ENCODE measurements at places on chromosomes 12 and 14.

GRCh38 chr12:21662122-21662792 is 4.6 kb upstream of the LDHB start:
- DNase-seq: no peak

- no peak for DNase-seq
Measured at GRCh38 chr12:132161796-132162507, 17.7 kb downstream of the NOC4L start.

DNA sequence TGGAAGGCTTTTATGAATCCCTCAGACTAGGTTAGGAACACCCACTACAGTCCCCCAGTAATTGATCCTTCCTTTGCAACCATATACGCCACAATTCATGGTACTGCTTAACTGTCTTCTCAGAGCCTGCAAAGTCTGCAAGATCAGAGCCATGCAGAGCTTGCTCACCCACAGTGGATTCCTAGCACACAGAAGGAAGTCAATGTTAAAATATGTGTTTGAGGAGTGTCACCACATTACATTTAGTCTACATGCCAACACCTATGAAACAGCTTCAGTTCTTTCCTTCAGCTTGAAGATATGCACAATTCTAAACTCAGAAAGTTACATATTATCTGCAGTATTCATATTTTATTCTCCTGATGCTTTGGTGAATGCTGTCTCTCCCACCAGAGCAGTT is 138.5 kb downstream of the NDUFA12 start:
- DNase-seq: no peak

DNA sequence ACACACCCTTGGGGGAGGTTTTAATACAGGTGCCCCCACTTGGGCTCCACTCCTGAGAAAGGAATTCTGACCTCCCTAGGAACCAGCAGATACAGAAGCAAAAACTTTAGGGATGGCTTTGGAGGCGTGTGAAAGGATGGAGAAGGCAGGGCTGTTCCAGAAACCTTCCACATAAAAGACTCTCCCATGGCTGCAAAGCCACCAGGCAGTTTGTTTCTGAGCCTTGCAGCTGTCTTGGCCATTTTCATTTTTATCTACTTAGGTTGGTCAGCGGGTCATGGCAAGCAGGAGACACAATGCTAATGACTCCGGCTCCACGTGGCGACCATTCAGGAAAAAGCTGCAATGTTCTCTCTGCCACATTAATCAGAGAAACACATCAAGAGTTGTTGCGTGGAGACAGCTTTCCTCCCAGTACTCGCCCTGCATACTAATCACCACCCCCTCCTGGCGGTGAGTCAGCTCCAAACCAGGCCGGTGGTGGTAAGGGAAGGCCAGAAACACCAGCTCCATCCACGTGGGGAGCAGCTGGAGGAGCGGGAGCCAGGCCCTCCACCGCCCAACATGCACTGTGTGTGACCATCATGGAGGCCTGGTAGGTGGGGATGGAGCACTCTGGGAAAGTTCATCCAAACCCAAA is 30.9 kb upstream of the IRF2BPL start:
- no peak for DNase-seq

GRCh38 chr14:102532204-102532658 is 22.7 kb upstream of the ANKRD9 start:
- no peak for DNase-seq

DNA sequence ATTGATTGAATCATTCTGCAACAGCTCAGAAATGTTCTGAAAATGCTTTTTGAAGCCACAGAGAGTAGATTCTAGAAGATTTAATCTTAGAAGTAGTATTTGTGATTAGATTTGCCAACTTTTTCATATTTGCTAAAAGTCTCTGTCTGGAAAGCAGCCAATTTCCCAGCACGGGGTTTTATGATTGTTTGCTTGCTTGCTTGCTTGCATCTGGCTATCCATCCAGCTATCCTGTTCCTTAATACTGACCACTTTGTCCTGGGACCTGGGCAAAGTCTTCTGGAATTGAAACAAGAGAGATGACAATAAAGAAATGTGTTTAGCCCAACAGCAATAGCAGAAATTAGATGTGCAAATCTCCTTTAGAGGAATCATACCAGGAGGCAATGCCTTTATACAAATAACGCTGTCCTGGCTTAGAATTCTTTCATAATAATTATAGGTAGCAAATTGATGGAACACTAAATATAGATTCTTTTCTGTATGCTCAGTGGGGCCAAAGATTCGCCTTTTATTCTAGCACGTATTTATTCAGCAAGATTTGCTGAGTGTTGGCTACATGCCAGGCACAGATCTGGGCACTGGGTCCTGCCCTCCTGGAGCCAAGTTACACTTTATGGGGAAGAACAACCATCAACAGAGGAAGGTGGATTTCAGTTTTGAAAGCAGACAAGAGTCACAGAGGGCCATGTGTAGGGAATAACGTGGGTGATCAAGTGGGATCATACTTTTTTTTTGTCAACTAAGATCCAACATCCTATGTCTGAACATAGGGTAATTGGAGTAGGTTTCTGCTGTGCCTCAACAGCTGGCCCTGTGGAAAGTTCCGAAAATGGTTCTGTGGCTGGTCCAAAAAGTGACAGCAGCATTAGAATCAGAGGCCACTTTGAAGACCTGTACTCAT is 25.3 kb downstream of the MYBPC1 start:
- no peak for DNase-seq

DNA sequence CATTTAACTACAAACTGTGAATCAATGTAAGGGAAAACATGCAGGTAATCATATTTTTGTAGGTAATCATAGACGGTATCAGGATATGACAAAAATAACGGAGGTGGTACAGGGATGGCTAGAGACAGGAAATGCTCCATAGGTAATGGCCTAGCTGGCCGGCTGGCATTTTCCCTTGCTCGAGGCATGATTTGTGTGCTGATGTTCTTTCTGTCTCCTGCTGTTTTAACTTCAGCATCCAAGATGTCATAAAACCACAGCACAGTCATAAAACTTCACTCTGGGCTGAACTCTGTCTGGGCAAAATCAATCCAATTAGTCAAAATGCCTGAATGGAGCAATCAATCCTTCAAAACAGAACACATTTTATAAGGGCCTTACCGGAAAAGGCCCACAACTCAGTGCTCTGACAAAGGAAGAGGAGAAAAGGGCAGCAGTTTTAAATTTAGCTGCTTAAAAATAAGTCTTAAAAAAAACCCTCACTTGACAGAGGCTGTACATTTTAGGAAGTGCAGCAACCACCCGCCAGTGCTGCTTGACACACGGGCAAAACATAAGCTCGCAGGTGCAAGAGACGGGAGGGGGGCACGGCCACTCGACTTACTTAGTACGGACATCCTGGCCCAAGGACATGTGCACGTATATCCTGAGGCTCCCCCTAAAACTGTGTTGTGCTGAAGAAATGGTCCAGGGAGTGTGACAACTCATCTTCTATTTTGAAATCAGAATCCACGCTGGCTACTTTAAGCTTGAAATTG is 40.5 kb upstream of the GPR68 start:
- DNase-seq: no peak

- DNase-seq: no peak
Measured at GRCh38 chr12:11732023-11732422, 82.5 kb downstream of the ETV6 start.

DNA sequence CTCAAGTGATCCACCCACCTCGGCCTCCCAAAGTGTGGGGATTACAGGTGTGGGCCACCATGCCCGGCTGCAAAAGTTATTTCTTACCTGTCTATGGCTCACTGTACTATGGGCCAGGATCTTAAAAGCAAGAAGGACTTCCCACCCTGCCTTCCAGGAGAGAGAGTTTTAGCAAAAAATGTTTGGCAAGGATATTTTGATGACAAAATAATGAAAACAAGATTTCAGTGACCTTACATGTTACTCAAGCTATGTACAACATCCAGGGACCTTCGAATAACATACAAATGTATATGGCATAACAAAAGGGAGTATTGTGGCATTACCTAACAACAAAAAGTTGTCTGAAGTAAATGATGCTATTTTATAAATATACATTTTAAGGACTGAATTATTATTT is 55.1 kb downstream of the ANO6 start:
- DNase-seq: no peak

DNA sequence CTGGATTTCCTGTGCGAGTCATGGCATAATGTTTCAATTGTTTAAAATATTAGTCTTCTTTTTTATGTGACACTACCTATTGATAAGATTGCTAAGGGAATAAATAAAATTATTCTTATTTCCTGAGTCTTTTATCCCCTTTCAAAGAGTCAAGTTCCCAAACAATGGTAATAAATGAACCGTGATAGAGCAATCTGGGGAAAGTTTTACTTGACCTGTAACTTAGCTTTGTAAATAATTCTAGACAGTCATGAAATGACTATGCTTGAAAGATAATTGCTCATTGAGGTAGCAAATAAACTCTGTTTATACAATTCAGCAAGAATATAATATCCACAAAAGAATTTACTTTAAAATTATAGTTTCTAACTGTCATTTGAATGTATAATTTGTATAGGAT is 82.1 kb downstream of the TSPAN8 start:
- DNase-seq: no peak

- DNase-seq: no peak
Measured at GRCh38 chr14:49363821-49364751, 222.1 kb downstream of the RPS29 start.

DNA sequence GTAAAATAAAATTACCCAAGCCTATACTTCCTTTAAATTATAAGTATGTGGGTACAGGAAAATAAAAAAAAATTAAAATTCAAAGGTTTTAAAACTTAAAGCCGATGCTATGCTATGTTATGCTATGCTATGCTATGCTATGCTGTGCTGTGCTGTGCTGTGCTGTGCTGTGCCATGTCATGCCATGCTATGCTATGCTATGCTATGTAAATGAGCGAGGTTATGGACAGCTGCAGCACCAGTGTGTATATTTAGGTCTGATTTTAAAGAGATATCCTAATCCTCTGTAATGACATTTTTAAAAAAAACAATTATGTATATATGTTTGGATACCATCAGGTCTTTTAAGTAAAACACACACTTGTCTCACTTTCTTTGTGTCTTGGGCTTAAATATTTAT is 1822.0 kb upstream of the SEL1L start:
- DNase-seq: no peak

DNA sequence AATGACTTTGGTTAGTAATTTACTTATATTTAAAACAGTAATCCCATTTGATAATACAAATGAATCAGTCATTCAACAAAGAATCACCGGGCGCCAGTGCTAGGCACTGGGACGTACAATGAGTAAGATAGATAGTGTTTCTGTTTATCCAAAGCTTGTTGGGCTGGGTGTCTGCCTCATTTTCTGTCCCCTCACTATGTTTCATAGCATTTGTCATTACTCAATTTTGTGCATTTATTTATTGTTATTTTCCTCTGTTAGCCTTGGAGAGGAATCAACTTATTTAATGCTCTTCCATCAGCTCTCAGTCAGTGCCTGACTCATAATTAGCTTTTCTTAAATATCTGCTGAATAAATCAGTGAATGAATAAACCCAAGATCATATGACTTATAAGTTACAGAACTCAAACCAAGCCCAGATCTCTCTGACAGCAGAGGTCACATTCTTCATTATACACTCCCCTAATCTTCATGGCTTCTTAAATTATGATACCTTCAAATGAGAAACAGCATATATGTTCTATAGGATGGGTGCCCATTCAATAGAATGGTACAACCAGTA is 86.2 kb downstream of the TSPAN8 start:
- no peak for DNase-seq

DNA sequence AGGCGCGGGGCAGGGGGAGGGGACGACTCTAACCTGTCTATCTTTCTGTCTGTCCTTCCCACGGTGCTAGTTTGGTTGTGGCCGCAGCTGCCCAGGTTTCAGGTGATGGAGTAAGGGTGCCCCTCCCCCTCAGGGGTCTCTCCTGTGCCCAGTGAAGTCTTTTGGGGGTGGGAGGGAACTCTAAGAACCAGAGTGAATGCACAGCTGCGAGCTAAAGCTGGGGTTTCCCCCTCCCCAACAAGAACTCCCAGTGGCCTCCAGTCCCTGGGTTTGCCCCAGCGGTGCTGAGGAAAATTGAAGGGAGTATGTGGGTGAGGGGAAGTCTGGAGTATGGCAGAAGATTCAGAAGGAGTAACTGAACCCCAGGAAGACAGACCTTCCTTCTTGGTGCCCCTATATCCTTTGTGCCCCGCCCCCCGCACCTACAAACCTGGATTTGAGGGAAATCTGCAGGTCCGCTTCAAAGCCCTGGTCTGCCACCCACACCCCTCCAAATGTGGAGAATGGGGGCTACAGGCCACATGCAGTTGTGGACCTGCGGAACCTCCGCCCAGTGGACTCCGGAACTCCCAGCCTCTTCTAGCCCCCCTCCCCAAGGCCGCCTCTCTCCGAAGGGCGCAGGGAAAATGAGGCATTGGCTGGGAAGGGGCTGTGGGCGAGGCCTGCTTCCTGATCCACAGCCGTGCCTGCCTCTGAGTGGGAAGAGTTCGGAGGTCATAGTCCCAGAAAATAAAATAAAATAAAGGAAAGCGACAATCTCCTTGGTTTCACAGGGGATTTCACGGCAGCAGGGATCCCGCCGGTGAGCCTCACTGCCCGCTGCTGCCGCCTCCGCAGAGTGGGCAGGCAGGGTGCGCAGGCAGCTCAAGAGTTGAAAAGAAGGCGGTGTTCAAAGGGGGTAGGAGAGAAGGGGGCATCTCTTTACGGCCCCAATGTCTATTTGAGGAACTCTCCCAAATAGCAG is 3.4 kb upstream of the HOXC9 start:
- DNase-seq: no peak

- DNase-seq: no peak
Measured at GRCh38 chr14:31934767-31935266, 142.3 kb upstream of the ARHGAP5 start.

GRCh38 chr12:59698600-59698999 is 102.8 kb downstream of the SLC16A7 start:
- DNase-seq: no peak

DNA sequence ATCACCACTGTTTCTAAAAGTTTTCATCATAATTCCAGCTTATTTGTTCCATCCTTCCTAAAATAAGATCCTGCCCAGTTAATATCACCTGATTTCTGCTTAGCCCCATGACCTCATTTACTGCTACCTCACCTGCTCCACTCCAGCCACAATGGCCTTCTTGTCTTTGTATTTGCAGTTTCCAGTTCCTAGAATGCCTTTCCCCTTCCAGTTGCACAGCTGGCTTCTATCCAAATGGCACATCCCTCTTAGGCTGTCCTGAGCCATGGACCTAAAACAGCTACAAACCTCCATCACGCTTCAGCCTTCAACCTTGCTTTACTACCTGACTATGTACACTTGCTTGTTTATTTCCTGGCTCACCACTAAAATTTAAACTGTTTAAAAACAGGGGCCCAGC is 6.5 kb upstream of the LGMN start:
- DNase-seq: no peak

GRCh38 chr14:62001963-62002362 is 239.7 kb downstream of the SNAPC1 start:
- no peak for DNase-seq

DNA sequence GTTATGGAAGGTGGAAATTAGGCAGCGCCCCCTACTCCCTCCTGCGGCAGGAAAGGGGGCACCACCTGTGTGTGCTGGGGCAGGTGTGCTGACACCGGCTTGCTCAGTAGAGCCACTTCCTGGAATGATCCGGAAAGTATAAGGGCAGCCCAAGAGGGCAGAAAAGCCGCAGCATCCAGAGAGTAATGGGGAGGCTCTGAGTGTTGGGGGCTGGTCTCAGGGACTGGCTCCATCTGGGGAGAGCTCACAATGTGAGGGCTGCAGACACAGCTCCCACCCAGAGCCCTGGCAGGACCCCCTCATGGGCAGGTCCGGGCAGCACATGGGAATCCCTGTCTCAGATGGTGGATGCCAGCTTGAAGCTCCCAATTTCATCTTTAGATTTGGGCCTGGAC is 187.6 kb upstream of the C14orf180 start:
- no peak for DNase-seq
